NCI-H187 (cell line): ENCODE measurements at places on chromosomes 6 and 20.
A peak's percentile ranks its signal among the peaks of the same experiment; 100 is the strongest.

GRCh38 chr6:86712039-86712438 is 225.3 kb upstream of the HTR1E start:
- DNase-seq, result no peak

DNA sequence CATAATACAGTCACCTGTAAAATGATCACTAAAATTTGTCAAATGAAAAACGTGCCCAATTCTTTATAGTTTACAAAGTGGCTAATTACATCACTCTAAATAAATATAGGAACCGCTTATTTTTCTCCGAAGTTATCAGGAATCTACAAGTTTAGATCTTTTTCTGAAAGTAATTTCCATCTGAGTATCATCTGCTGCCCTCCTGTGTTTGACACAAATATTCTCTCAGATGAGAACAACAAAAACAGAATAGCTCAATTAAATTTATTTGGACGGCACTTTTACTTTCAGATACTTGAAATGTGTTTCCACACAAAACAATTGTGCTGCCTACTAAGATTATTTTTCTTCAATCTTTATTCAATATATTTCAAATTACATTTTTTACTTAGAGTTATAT is 5.0 kb downstream of the SF3B5 start:
- no peak for DNase-seq

DNA sequence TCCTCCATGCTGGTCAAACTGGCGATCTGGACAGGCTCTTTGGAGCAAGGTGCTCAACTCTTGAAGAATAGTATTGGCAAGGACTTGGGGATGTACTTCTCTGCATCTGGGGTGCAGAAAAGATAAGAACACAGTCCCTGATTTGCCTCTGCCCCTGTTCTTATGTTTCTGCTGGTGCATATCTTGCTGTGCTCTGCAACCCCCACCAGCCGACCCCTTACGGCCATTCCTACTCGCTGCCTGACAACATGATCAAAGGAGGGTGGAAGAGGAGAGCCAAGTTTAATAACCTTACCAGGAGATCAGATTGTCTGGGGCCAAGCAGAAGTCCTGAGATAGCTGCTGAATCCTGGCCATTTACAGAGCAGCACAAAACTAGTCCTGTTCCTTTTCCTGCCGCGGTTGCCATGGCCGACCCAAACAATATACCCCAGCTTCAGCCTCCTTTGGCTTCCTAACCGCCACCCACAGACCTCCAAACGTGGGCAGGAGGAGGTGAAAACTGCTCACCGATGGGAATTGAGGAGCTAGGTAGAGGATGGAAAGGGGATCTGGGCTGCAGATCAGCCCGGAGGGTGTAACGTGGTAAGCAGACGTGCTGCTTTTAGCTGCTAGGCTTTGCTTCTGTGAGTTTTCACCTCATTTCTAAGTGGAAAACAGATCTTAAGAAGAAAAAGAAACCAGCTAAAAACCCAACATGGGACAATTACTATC is 60.9 kb downstream of the ATXN1 start:
- DNase-seq, result no peak

- no peak for DNase-seq
Measured at GRCh38 chr6:36570264-36570663, 23.0 kb upstream of the STK38 start.

DNA sequence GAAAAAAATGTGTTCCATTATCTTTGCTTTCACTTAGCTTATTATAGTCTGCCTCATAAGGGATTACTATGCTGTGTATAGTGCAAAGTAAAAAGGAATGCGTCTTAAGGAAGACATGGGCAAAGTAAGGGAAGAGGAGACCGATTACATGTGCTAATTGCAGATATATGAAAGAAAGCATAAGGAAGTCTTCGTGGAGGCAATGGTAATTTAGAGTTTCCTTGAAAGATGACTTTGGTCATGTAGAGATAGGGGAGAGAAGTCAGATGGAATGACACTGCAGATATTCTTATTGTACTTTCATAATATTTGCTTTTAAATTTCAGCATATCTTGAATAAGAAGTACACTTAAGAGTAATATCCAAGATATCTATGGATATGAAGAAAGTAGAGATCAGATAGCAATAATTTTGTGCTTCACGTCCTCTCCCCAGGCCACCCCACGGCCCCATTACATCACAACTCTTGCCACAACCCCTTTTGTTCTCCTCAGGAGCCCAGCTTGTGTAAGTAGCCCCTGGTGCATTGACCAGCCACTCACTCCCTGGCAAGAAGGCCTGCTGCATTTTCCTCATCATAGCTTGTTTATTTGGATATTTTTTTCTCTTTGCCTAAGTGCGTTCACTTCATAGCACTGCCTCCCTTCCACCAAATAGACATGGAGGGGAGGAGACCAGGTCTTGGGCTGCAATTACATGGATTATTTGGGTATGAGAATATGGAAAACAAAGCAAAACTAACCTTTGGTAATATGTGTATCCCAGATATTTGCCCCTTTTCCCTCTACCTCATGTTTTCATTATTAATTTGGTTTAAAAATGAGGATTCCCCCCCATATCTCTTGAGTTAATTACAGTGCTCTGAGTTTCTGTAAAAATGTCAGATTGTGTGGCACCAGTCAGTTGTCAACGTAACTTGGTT is 30.7 kb upstream of the COL10A1 start:
- no peak for DNase-seq

GRCh38 chr6:89492025-89492640 is 59.2 kb downstream of the ANKRD6 start:
- peak; percentile 68 for DNase-seq
